ENCODE measurements at places on chromosomes 1 and 21.

DNA sequence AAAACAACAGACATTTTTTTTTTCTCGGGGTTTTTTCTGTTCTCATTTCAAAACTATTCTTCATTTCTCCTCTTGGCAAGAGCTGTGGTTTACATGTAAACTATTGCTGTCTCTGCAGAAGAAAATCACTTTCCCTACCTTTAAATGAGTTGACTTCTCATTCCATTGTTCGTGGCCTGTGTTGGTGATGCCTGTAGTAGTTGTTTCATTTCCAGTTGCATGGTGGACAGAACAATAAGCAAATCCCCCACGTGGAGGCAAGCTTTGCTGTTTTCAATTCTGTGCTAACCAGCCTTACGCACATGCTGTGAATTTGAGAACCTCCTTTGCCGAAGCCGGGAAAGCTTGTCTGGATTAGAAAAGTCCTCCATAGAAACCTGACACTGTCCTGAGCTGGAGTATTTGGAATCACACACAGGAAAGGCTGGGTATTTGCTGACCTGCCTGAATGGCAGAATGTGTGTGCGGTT, 26.2 kb upstream of the MAP3K7CL start:
- DNase-seq: no peak

GRCh38 chr1:44826375-44827196, 16.5 kb downstream of the PTCH2 start:
- DNase-seq: no peak

DNA sequence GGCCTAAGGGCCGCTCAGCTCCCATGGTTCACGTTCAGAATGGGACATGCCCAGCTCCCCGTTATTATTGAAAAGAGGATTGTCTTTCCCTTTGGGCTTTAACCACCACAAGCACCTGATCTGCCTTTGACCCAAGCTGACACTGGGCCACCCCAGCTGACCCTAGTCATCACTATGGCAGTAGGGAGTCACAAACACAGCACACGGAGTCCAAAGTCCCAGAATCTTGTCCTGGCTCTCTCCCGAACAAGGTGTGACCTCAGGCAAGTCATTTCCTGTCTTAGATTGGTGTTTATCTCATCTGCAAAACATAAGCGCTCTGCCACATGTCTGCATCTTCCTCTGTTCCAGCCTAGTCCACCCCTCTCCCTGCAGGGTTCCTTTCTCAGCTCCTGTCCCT, 31.5 kb downstream of the IGFN1 start:
- no peak for DNase-seq

- DNase-seq: no peak
These were observed 21.6 kb downstream of the SLC66A1 start for GRCh38 chr1:19333587-19334354.

GRCh38 chr1:173152598-173152997, 54.5 kb downstream of the TNFSF4 start:
- no peak for DNase-seq

DNA sequence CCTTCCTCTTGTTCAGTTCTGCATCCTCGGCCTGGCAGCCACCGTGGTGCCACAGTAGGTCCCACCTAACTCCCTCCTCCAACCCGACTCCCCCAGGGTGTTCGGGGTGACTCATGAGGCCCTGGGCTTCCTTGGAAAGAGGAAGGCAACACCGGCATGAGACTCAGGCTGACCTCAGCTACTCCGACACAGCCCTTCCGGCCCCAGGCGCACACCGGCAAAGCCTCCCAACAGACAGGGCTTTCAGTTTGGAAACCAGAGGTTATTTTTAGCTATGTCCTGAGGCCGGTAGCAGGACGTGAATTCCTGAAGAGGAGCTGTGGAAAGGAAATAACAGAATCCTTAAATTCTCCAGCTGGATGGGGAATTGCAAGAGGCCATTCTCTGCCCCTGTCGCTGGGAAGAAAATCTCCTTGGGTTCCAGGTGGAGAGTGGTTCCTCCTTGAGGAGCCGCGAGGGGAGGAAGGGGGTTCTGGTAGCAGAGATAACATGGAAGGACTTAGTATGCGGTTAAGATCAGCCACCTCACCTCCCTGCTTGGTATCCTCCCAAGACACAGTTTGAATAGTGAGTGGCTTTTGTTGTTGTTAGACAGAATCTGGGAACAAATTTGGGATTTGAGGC, 24.4 kb downstream of the PLXNA2 start:
- no peak for DNase-seq

- peak; percentile 2 for DNase-seq
These were observed 808 bp downstream of the MAP3K21 start for GRCh38 chr1:233328142-233328921.

DNA sequence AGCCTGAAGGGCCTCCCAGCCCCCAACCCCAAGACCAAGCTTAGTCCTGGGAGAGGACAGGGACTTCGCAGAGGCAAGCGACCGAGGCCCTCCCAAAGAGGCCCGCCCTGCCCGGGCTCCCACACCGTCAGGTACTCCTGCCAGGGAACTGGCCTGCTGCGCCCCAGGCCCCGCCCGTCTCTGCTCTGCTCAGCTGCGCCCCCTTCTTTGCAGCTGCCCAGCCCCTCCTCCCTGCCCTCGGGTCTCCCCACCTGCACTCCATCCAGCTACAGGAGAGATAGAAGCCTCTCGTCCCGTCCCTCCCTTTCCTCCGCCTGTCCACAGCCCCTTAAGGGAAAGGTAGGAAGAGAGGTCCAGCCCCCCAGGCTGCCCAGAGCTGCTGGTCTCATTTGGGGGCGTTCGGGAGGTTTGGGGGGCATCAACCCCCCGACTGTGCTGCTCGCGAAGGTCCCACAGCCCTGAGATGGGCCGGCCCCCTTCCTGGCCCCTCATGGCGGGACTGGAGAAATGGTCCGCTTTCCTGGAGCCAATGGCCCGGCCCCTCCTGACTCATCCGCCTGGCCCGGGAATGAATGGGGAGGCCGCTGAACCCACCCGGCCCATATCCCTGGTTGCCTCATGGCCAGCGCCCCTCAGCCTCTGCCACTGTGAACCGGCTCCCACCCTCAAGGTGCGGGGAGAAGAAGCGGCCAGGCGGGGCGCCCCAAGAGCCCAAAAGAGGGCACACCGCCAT, 21.9 kb upstream of the ARF1 start:
- no peak for DNase-seq

DNA sequence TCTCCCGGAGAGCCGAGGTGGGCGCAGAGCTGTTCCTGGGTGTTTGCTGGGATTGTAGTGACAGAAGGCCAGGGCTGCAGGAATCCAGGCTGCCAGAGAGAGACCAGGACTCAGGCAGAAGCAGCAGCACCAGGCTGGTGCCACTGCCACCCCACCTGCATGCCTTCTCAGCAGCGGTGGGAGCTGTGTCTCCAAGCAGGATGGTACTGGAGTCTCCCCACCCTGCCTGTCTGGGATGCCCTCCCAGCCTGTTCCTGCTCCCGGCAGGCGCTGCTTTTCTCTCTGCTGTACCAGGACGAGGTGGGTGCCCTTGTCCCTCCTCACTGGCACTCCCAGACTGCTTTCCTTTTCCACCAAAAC, 4.5 kb upstream of the HES4 start:
- DNase-seq: no peak

DNA sequence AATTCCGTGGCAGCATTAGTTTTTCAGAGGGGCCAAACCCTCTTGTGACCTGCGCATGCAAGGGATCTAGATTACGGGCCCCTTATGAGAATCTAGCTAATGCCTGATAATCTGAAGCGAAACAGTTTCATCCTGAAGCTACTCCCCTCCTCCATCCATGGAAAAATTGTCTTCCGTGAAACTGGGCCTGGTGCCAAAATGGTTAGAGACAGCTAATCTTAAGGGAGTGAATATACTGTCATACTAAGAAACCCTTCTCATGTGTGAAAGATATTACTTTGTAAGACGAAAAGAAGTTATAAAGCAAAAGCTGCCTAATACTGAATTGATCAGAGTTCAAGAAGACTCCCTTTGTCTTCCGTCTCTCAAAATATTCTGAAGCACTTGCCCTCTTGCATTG, 166.3 kb downstream of the DUSP10 start:
- no peak for DNase-seq

DNA sequence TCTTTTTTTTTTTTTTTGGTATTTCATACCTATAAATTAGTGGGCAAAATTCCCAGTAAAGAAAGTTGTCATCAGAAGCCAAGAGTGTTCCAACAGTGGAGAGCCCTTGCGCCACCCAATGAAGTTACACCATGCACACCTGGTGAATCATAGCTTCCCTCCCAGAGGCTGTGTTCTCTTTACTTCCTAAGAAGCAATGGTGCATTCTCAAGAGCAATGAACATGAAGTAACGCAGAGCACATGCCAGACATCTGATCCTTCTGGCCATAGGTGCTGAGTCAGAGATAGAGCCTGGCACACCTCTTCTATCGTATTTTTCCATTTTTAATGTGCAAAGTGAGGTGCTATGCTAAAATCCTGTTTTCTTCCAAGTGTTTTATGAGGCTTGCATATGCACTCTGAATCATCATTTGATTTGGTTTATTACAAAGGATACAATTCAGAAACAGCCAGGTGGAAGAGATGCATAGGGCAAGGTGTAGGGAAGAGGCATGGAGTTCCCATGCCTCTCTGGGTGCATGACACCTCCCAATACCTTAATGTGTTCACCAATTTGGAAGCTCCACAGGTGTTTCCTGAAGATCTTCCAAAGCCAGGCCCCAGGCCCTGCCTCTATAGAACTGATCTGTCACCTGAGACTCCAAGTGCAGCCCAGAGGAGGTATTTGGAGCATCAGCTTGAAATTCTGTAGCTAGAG, 408.0 kb downstream of the SIPA1L2 start:
- DNase-seq: no peak

GRCh38 chr1:202274611-202275010, 67.1 kb downstream of the UBE2T start:
- DNase-seq: no peak

DNA sequence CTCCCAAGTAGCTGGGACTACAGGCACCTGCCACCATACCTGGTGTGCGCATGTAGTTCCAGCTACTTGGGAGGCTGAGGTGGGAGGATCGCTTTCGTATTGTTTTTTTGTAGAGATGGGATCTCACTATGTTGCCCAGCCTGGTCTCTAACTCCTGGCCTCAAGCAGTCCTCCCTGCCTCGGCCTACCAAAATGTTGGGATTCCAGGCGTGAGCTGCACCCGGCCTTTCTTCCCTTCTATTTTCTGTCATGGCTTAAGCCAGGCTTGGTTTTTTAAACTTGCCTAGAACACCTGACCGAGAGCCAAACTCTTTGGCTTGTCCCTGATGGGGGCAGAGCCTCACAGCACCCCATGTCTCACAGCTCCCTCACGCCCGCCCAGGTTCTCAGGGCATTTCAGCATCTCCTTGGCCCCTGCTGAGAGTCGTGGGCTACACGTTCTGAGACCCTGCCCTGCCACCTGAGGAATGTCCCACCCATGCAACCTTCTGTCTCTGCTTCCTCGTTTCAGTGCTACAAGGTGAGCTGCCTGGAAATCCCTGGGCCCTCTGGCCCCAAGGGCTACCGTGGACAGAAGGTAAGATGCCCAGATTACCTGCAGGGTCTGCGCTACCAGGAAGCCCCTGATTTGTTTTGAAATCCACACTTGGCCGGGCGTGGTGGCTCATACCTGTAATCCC, 15.7 kb downstream of the COL6A2 start:
- DNase-seq: no peak

GRCh38 chr1:29176576-29176975, 5.1 kb downstream of the SRSF4 start:
- no peak for DNase-seq

DNA sequence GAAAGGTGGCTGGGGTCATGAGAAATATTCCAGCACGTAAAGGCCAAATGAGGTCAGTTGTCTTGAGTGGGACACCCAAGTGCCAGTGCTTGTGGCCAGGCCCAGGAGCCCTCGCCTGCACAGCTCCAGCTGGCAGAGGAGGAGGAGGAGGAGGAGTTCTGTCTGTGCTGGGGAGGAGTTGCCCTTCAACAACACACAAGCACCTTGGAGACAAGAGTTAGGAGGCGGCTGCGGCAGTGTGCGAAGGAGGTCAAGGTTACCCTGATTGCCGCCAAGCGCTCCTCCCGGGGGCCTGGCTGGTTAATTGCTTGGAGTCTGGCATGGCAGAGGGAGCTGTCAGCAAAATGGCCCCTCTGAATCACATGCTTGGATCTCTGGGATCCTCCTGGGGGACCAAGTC, 45.1 kb downstream of the GRIK3 start:
- DNase-seq: no peak

DNA sequence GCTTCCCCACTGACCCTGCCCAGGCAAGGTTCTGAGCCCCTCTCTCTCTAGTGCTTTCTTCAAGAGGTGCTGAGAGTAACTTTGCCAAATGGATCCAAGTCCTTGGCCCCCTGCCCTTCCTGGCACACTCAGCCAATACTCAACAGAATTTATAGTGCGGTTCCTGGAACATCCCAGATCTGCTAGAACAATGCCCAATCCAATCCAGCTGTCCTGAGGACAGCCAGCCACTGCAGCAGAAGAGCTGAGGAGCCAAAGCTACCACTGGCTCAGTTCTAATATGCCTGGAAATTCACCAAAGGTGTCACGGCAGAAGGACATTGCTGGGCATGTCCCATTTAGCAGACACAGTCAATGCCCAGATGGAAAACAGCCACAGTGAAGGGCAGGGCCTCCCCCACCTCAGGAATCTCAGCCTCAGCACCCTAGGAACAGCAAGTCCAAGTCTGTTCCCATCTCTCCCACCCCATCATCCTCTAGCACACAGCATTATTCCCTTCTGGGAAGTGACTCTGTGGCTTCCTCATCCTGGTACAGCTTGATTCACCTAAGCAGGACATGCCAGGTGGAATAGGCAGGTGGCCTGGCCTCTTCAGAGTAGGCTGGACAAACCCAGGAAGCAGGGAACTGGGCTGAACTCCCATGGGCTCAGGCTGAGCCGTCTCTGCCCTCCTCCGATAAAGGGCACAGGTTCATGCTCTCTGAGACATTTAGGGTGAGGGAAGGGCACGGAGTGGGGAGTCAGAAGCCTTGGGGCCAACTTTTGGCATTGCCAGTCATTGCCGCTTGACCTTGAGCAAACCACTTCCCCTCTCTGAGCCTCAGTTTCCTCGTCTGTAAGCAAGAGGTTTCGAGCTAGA, 24.6 kb downstream of the PMVK start:
- DNase-seq: no peak

- no peak for DNase-seq
These were observed 53.1 kb downstream of the VANGL2 start for GRCh38 chr1:160453443-160453842.

GRCh38 chr1:67170751-67171573, 4.7 kb downstream of the IL23R start:
- peak; percentile 17 for DNase-seq

DNA sequence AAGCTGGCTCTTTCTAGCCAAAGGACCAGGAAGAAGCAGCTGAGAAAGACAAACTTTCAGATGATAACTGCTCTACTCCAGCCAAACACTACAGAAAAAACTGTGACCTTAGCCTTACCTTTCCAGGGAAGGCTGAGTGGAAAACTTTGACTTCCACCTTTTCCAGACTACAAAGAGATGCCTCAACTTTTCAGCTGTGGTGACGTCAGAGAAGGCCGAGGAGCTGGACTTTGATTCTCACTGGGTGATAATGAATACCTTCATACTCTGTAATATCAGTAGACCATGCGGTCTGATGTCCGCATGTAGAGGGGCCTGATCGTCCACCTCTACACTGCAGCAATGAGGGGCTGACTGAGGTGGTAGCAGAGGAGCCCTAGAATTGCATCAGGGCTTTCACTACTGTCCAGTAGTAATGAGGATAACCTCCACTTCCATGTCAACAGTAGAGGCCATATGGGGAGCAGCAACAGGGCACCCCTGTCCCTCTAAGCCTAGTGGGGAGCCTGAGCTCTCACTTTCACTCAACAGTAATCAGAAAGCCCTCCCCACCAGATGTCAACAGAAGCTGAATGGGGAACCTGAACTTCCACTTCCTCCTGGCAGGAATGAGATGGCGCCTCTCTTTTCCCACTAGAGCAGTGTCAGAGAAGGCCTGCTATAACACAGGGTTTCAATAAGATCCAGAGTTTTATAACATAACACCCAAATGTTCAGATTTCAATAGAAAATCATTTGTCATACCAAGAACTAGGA, 28.4 kb upstream of the PADI1 start:
- no peak for DNase-seq

Measured in T-helper 22 cell (primary cell).